ENCODE measurements at places on chromosomes 3 and 15.

- no peak for DNase-seq
Measured at GRCh38 chr3:126309165-126309564, 48.0 kb downstream of the KLF15 start.

GRCh38 chr3:144491333-144491732 is 519.7 kb downstream of the DIPK2A start:
- DNase-seq, result no peak

DNA sequence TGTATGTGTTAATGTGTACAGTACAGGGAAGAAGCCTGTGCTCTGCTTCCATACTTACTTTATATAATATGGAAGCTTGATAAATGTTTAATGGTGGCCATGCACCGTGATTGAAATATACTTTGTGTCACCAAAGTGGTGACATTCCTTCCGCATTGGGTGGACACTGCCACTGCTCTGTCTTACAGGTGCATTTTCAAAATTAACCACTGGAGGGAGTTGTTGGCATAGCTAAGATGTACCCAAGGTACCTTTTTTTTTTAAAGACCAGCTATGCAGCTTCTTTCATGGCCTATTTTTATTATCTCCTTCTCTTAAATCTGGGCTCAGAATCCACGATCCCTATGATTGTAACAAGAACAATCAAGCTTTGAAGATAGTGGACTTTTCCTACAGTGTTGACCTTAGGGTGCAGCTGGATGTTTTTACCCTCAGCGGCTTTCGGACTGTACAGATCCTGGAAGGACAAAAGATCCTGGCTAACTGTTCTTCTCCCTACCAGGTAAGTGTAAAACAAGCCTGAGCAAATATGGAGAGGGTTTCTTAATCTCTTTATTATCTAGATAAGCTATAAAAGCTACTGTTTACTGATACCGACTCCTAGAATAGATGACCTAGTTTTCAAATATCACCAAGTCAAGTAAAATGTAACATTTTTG is 21.6 kb upstream of the PAK6 start:
- DNase-seq, result peak; percentile 78

DNA sequence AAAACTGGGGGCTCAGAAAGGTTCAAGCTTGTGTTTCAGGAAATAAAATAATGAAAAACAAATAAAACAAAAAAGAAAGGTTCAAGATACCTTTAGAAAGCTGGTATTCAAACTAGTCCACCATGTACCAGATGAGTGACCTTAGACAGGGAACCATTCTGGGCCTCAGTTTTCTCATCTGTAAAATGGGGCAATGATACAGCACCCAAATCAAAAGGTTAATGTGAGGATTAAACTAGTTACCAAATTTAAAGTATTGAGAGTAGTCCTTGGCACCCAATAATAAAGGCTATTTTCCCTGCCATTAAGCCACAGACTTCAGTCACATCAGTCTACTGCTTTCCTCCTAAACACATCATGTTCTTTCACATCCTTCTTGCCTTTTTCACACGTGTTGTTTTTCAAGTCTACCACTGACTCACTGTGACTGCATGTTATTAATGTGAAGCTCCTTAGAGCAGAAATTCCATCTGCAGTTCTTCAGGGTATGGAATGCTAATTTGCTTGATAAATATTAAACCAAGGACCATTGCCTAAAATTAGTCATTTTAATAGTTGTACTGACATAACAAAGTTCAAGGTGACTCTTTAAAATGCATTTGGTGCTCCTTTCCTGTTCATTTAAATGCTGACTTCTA is 19.9 kb downstream of the TAMM41 start:
- no peak for DNase-seq

DNA sequence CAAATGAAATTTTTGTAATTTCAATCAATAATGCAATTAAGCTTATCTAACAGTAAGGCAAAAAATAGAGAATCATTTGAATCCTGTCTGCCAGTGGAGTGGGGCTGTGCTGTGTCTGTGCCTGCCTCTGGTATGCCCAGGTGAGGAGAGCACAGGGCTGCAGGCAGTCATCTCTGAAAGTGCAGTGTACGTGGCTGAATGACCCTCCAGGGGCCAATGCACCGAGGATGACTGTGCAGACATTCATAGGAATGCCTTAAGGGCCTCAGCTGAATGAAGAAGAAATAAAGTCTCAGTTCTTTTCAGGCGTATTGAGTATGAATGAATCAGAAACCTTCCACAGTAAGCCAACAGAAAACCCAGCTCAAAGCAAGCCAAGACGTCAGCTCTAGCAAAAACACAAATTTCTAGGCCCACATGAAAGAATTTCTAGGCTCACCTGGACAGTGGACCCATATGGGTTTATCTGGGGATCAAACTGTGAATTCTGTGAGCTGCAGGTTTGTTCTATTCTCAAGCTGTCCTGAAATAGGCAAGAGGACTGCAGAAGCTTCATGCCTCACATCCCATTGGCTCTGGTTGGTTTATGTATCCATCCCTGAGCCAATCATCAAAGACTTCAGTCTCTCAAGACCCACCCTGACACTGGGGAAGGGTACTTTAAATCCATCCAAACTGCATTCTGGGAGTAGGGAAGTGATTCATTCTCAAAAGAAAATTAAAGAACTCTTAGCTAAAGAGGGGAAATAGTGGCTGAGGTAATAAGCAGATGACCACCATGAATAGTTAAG is 123.4 kb downstream of the SSR3 start:
- no peak for DNase-seq

DNA sequence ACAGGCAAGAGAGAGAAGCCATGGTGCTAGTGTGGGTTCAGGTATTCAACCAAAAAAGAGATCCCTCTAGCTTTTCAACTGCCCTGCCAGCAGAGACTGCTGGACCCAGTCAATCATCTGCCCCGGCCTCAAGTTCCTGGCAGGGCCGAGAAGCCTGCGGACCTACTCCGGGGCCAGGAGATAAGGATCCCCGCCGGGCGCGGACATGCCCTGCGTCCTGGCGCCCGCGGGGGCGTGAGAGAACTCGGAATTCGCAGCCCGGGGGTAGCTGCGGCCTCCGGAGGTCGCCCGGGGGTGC is 821 bp upstream of the MAGI1 start:
- DNase-seq, result no peak

GRCh38 chr3:139136469-139137202 is 91.9 kb upstream of the PRR23C start:
- DNase-seq, result no peak

- no peak for DNase-seq
Measured at GRCh38 chr3:135009014-135009413, 214.0 kb downstream of the EPHB1 start.

GRCh38 chr15:70034596-70034995 is 63.1 kb downstream of the TLE3 start:
- DNase-seq, result no peak

GRCh38 chr3:12796171-12797123 is at the start of gene CAND2:
Gene CAND2 (plus strand): TSS chr3:12796680. CDS start chr3:12796721, 41 bp downstream.
- peak; percentile 64 for DNase-seq

GRCh38 chr15:67124111-67124510 is 58.7 kb downstream of the SMAD3 start:
- DNase-seq, result no peak

GRCh38 chr15:39016706-39017105 is 452.1 kb upstream of the RASGRP1 start:
- no peak for DNase-seq

All from muscle of back (tissue), 13 donors.